ENCODE measurements at places on chromosomes 7 and 10.

- DNase-seq, result no peak
Observed at GRCh38 chr7:106053109-106053508, 59.0 kb downstream of the SYPL1 start.

- DNase-seq, result no peak
Observed at GRCh38 chr10:44906486-44906885, 4.7 kb upstream of the TMEM72 start.

GRCh38 chr7:156725073-156725472 lies 84.5 kb downstream of the RNF32 start:
- peak; percentile 36 for DNase-seq

DNA sequence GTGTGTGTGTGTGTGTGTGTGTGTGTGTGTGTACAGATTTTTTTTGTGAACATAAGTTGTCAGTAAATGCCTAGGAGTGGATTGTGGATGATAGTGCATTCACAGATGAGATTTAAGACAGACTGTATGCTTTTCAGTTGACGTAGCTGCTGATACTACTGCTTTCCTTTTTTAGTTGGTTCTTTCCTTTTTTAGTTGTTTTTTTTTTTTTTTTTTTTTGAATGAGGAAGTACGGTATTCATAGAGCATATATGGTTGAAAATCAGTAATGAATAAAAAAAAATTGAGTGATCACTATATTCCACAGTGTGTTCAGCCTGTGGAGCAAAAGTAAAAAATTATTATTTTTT lies 80.5 kb downstream of the RBM33 start:
- no peak for DNase-seq

- DNase-seq, result no peak
Observed at GRCh38 chr7:115676080-115676479, 354.5 kb downstream of the TFEC start.

- DNase-seq, result no peak
Observed at GRCh38 chr10:1293157-1293556, 237.0 kb downstream of the WDR37 start.

Measured in NCI-H774 (cell line).